HS-27A (cell line): ENCODE measurements at places on chromosomes 6 and 20.

DNA sequence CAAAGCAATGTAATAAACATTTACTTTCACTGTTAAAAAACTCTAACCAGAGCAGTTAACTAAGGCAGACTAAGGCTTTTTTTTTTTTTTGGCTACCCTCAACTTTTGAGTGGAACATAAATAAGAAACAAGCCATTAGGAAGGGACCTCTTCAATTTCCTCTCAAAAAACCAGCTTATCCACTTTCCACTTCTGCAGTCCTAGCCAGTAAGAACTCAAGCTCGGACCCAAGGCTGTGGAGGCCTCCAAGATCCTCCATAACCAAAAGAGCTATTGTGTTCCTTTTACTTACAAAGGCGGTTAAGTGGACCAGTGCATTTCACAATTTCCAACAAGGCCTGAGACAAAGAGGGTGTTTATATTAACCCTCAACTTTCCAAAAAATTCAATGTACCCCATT lies 5.3 kb downstream of the KCNK5 start:
- no peak for DNase-seq

DNA sequence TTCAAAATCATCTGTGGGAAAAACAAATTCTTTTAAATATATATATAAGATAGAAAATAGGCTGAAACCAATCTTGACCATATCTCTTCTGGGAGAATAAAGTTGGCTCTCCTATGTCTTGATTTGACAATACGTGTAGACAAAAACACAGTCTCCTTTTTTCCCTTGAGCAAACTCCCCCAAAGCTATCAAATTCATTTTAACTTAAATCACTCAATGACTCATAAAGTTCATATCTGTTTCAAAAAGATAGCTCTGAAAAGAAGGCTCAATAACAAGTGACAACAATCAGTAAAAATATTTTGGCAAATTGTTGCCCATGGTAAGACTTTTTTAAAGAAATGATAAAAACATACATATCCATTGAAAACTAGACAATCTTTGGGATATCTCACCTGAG lies 236.0 kb upstream of the TENT5A start:
- DNase-seq, result no peak

DNA sequence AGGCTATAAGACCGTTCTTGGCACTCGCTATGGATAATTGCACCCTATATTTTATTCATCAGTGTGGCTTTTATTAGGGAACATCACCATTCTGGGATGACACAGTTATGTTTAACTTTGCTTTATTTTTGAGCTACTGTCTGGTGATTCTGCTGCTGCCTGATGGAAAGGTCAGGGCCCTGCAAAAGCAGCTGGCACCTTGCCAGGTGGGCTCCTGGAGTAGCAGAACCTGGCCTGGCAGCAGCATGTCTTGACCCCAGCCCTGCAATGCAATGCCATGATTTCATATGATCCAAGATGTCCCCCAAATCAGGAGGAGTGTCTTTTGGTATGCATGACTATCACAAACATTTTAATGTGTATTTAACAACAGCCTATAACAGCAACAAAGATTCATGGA lies 228.4 kb upstream of the RSPO3 start:
- DNase-seq, result no peak

DNA sequence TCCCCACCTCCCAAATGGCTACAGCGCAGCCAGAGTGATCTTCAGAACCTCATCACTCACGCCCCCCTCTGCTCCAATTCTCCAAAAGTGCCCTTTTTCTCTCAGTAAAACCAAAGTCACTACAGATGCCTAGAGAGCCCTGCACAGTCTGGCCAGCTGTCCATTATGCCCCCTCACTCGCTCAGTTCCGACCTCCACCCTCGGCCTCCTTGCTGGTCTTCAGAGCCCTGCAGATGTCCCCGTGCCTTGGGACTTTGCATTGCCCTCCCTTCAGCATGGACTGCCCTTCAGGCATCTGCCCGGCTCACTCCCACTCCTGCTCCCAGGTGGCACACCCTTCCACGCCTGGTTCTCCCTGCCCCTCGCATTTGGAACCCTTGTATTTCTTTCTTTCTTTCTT lies 1.1 kb upstream of the RAET1E start:
- no peak for DNase-seq

GRCh38 chr6:71403422-71404134 lies 115.0 kb downstream of the OGFRL1 start:
- DNase-seq, result no peak

- DNase-seq, result no peak
These were observed 83.1 kb downstream of the PTCHD4 start for GRCh38 chr6:48027704-48028435.

GRCh38 chr6:106141441-106142237 lies 55.5 kb downstream of the PRDM1 start:
- DNase-seq, result no peak

DNA sequence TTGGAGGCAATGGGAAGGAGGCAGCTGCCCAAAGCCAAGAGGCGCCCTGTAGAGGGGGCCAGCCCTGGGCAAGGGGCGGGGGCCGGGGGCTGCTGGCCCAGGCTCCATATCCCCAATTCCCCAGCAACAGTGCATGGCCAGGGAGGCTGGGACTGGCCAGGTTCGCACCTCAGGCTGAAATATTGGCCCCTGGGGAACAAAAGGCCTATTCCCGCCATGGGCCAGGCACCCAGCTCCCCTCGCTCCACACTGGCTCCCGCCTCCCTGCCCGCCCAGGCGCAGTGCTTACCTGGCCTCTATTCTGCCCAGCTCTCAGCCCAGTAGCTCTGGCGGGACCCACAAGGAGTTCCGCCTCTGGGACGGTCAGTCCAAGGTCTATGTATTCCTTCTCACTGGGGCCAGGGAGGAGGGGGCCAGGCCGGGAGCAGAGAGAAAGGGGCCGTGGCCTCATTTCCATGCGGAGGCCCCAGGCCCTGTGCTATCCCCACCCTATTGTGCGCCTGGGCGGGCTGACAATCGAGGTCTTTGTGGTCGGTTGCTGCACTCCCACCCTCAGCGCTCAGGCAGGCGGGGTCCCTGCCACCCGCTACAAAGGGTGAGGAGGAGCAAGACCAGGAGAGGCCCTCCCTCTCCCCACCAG lies 42.3 kb downstream of the YTHDF1 start:
- no peak for DNase-seq

DNA sequence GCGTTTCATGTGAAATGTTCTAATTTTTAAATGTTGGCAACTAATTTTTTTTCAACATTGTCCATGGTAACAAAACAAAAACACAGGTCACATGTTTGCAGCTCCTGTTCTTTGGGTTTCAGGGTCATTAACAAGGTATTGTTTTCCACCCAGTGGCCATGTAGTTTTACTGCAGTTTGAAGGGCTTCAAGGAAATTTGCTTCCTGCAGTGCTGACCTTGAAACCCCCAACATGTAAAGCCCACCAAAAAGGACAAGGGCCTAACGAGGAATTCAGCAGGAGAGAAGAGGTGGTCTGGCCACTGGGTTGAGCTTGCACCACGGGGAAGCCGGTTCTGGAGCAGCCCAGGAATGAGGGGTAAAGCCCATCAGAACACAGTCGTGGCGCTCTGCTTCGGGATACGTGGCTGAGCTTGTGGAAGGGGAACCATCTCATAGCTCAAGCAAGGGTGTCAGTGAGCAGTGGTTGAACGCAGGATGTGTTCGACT lies 13.9 kb upstream of the KLHL31 start:
- no peak for DNase-seq

GRCh38 chr6:70124882-70125545 lies 177.9 kb downstream of the COL9A1 start:
- DNase-seq, result no peak

DNA sequence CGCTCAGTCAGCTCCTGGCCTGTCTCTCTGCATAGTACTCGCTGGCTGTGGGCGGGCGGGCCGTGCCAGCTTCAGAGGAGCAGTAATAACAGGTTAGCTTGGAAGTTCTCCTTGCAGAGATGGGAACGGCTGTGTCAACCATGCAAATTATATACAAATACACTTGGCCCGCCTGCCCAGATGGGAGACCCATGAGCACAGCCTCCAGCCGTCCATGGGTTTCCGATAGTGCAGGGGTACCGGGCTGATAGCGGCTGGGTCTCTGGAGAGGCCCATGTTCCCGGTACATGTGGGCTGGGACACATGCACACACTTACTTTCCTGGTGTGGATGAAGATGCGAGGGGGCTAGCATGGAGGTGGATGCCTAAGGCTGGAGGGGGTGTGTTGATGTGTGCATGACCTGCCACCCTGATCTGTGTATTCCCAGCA lies 12.8 kb upstream of the ZNF831 start:
- no peak for DNase-seq

- no peak for DNase-seq
These were observed 26.5 kb upstream of the DACT2 start for GRCh38 chr6:168345896-168346754.

GRCh38 chr6:20533746-20534294 lies 437 bp upstream of the CDKAL1 start:
- DNase-seq, result no peak

GRCh38 chr6:27608916-27609883 lies 136.3 kb upstream of the ZNF184 start:
- peak; percentile 71 for DNase-seq

DNA sequence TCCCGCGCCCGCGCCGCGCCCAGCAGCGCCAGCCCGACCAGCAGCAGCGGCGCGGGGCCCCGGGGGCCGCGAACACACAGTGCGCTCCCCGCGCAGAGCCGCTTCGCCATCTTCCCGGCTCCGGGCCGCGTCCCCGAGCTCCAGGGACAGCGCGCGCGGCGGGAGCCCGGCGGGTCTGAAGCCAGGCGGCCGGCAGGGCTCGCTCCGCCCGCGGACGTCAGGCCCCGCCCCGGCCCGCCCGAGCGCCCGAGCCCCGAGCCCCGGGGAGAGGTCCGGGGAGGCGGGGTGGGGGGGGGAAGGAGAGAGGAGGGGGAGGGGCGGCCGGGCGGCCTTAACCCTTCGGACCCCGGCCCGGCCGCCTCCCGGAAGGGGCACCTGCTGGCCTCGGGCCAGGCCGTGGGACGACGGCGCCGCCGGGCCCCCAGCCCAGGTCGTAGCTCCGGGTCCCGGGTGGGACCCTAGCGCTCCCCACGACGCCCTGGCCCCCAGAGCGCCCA lies at the start of gene LAMA5:
TSS of gene LAMA5 (minus strand) at position 177 of the 497 bp plus-strand sequence. CDS start at position 110, 67 bp downstream.
- DNase-seq, result no peak

GRCh38 chr6:35776364-35777215 lies at the start of gene CLPSL2:
Gene CLPSL2 (plus strand): TSS chr6:35776598. CDS start chr6:35776619, 21 bp downstream.
- no peak for DNase-seq

GRCh38 chr20:23926944-23927872 lies 47.7 kb upstream of the CST5 start:
- no peak for DNase-seq
